NCI-H69 (cell line): ENCODE measurements at places on chromosomes 6 and 20.

DNA sequence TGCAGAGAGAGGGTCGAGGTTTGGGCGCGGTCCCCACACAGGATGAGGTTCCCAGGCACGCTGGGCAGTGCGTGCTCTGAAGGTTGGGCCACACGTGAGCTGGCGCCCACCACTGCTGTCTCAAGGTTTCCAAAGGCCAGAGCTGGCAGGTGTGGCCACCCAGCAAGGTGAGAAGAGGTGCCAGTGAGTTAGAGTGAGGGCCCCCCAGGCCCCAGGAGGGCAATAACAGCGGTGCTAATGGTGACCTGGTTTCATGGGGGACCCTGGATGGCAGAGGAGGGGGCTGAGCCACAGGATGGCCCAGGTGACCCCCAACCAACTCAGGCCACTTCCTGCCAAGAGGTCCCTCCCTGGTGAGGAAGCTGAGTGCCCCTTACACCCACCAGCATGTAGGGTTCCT is 185.0 kb downstream of the TAF4 start:
- DNase-seq, result no peak

DNA sequence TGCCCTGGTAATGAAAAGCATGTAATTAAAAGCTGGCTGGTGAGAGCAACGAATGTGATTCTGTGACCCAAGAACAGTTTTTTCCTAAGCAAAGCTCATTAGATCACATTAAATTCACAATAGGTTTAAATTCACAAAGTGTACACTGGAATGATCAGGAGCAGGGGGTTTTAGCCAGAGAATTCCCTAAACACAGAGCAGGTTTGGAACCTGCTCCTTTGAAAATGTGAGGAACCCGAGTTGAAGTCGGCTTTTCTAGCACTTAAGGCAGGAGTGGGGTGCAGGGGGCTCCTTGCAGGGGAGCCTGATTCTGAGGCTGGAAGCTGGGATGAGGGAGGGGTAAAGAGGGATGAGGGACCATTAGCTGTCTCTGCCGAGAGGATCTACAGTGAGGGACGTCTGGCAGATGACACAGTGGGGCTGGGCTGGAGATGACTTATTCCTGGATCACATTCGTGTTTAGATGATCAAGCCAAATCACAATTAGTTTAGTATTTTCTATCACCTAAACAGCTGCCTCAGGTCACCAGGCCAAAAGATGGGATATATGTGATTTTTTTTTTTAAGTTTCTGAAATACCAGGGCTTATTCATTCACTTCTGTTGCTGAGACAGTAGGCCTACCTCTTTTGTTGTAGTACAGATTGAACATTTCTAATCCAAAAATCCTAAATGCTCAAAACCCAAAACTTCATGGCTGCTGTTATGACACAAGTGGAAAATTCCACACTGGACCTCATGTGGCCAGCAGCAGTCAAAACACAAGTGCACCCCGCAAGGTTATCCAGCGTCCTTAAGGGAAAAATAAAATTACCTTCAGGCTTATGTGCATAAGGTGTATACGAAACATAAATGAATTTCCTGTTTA is 93.1 kb upstream of the HIVEP1 start:
- DNase-seq, result peak; percentile 94

DNA sequence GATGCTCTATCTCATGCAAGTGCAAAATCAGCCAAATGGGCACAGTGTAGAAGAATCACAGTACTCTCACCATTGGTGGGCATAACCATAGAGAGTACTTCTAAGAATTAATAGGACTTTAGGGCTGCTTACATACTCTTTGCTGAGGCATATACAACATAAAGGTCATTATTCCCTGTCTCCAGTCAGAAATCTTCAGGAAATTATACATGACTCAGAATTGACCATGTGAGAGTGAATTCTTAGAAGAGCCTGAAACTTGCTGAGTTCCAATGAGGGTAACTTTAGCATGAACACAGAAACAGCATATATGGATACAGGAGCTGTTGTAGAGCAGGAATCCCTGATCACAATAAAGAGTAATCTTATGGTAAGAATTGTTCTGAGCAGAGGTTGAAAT is 498.7 kb downstream of the TENT5A start:
- no peak for DNase-seq

DNA sequence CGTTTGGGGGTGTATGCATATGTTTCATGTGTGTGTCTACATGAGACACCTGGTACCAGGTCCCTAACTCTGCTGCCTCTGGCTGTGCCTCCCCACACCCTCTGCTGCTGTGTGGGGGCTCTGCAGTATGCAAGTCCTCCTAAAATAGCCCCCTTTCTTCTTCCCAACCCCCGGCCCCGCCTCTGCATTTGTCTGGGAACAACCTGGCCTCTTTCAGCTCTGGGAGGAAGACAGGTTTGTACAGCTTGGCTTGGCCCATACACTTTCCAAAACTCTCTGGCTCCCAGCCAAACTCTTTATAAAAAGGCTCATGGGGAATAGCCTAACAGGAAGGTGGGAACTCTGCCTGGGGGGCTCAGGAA is 27.1 kb upstream of the EMILIN3 start:
- peak; percentile 8 for DNase-seq

GRCh38 chr6:1136415-1136774 is 175.5 kb upstream of the FOXQ1 start:
- no peak for DNase-seq

- DNase-seq, result no peak
These were observed 32.2 kb downstream of the ARHGAP18 start for GRCh38 chr6:129677620-129678325.

GRCh38 chr20:47561603-47562583 is 60.2 kb downstream of the NCOA3 start:
- no peak for DNase-seq

DNA sequence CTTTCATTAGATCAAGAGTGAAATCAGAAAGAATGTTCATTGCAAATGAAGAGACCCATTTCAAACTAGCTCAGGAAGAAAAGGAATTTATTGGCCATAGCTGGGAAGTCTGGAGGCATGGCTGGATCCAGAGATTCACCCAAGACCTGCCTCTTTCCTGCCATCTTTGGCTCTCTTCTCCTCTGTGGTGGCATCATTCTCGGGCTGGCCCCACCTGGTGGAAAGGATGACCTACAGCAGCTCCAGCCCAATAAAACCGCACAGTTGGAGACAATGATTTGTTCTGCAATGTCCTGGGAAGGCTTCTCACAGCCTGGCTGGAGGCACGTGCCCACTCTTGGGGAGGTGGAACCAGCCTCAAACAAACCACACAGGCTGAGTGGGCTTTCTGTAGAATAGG is 18.1 kb upstream of the FERMT1 start:
- peak; percentile 60 for DNase-seq

DNA sequence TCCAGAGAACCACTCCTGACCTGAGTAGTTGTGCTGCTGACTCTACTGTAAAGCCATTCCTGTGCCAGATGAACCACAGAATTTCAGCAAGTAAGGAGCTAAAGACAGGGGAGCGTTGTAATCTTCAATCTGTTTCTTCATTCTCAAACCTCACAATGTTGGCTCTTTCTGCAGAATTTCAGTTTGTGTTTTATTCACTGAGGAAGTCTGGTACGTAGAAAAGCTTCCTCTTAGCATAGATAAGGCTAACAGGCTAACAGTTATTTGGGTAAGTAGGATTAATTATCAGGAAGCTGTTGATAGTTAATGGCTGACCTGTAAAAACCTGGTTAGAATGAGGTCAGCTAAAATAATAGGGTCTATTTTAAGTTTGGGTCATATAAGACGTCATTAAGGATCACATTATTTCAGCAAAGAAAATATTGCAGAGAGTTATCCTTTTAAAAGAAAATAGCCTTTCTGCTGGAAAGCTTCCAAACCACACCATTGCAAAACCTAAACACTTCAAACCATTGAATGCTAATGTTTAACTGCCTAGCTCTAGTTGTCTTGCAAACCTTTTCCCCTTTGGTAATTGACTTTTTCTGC is 14.1 kb upstream of the TENT5A start:
- DNase-seq, result no peak

DNA sequence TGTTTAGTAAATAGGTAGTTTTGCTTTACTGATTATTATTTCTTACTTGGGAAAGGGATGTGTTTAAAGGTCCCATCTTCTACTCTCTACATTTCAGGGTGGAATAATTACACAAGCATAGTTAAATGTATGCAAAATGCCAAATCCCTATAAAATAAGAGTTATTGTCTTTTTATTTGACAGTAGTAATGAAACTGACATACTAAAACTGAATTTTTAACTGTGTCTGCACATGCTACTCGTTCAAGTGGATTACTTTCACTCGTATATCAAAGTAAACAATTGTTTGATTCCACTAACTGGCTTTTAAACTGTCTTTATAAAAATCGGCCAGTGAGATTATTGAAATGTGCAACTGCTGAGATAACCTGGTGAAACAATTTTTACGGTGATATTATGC is 602.9 kb upstream of the ADGRB3 start:
- no peak for DNase-seq

DNA sequence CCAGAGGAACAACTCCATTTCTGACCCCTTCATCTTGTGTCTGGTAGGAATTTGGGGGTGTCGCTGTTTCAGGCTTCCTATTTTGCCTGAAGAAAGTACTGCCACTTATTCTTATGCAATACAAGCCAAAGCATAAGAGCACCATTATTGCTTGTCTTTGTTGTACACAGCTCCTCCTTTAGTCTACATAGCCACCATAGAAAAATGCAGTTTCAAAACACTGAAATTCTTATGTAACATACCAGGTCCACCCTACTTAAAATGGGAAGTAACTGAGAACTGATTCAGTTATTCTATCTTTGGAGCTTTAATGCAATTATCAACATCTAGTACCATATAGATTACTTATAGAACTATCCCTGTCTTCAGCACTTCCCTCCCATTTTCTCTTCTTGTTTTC is 255.5 kb downstream of the ARHGAP18 start:
- no peak for DNase-seq

DNA sequence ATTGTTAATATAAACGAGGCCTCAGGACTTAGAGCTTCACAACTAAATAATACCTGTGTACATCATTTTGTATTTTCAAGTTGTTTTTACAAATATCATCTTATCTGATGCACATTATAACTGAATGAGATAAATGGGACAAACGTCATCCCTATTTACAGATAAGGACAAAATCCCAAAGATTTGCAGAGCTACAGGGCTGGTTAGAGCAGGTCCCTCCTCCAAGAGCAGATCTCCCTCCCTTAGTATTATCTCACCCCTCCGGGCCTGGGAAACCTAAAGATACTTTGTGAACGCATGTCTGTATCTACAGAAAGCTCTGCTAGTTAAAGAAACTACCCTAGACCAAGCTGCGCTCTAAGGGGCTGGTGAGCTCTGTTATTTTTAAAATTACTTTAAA is 130.4 kb upstream of the PROKR2 start:
- no peak for DNase-seq

DNA sequence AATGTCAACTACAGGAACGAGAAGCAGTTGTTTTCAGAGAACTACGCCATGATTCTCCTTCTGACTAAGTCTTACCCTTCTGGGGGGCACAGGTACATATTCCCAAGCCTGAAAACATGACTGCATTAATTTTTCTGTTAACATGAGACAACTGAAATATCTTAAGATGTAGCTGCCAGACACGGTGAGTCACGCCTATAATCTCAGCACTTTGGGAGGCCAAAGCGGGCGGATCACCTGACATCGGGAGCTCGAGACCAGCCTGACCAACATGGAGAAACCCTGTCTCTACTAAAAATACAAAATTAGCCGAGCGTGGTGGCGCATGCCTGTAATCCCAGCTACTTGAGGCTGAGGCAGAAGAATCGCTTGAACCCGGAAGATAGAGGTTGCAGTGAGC is 21.7 kb downstream of the TBC1D20 start:
- no peak for DNase-seq

DNA sequence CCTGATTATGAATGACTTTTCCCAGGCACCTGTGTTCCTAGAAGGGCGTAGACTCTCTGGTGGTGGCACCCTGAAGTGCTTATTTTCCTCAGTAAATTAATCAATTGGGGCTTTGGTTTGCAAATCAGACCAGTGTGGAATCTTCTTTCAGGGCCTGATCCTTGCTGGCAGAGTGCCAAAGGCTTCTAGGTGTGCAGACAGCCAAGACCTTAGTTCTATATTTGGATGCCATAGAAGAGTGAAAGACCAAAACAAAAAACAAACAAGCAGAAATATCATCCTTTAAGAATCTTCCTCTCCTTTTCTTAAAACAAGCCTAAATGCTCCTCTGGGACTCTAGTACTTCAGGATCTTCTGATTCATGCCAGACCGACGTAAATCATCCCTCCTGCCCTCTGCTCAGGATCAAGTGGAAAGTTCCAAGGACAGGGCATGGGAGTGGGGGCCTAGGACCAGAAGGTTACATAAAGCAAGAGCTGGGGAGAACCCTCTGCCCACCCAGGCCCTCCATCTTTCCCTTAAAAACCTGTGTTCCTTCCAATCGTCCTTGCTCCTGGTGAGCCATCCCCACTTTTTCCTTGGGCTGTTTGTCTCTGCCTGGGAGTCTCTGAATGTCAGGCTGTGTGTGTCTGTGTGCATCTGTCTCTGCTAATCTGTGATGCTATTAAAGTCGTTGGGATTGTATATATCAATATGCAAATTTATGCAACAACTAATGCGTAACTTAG is 70.5 kb upstream of the MYLIP start:
- DNase-seq, result peak; percentile 68

DNA sequence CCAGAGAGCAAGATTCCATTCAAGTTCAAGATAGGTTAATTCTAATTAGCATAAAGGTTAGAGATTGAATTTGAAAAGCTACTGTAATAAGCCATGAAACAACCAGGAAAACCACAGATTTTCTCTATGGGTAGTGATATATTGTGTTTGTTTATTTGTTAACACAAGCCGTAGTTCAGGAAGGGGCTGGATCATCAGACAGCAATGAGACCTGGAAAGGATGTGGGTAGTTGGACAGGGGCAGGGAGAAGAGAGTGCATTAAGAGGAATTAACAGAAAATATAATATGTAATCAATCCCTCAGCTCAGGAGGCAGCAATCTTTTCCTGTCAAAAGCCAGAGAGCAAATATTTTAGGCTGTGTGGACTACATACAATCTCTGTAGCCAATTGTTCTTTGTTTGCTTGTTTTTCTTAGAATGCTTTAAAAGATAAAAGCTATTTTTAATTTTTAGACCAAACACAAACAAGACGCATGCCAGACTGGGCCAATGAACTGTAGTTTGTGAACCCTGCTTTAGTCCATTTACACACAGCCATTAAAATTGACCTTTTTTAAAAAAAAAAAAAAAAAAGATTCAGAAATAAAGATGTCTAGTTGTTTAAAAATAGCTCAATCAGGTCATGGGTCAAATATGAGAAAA is 398.7 kb upstream of the MARCKS start:
- no peak for DNase-seq
